RKO (cell line): ENCODE measurements at places on chromosomes 1 and 21.

DNA sequence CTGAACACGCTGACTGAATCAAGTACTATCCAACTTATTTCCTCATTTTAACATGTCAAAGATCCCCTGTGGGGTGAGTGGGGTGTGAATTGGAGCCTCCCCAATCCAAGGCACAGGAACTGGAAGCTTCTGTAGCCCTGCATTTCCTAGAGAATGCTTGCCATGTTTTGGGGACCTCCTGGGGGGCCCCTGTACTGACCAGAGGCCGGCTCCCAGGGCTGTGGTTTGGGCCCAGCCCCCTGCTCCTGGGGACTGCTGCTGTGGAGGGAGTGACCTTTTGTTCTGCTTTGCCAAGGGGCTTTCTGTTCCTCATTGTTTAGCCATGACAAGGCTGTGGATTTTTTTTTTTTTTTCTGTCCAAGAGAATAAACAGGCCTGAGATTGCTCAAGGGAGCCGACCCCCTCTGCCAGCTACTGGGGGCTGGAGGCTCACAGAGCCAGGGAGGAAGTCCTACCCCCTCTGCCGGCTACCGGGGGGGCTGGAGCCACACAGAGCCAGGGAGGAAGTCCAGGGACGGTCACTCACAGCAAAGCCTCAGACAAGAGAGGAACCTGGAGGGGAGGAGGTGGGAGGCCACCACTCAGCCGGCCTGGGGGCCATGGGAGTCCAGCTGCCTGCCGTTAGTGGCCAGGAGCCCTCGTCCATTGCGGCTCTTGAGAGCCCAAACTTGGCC is 17.4 kb downstream of the TNFRSF1B start:
- no peak for DNase-seq

- DNase-seq, result no peak
These were observed 82.5 kb upstream of the ZNF648 start for GRCh38 chr1:182143825-182144645.

DNA sequence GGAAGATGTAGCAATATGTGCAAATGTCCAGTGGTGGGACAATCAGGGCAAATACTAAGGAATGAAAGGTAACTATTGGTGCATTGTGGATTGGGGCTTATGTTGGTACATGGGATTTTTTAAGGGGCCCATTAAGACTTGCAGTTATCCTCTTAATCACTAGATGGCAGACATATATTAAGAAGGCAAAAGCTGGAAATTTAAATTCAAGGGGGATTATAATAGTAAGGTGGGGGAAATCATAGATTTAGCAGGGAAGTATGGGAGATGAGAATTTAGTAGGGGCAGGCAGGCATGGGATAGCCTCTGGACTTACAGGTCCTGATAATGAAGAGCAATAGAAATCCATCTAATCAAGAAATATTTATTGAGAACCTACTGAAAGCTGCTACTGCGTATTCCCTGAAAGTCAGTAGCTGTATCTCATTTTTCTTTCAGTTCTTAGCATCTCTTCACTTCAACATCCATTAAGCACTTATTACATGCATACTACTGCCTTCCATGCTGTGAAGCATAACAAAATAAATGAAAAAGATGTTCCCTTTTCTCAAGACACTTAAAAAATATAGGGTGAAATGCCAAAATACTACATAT is 251.8 kb downstream of the CRB1 start:
- DNase-seq, result peak; percentile 28

- no peak for DNase-seq
These were observed 45.0 kb downstream of the DISP3 start for GRCh38 chr1:11523746-11524464.

- no peak for DNase-seq
These were observed 28.3 kb downstream of the ALPL start for GRCh38 chr1:21537511-21537931.

DNA sequence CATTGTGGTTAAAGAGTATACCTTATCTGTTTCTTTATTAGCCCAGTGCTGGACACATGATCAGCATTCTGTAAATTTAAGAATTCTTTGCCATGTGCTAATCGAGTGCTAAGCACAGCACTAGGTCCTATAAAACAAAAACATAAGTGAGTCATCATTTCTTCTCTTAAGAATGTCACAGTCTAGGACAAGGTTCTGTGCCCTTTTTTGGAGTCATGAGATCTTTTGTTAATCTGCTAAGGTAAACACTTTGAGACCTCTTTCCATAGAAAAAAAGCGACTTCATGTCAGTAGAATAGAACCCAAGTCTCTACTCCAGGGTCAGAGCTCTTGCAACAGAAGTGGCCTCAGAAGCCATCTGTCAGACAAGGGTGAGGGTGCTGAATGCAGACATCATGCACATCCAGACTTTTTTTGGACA is 70.0 kb upstream of the NFIA start:
- DNase-seq, result no peak

GRCh38 chr1:37998913-37999429 is 6.3 kb downstream of the FHL3 start:
- no peak for DNase-seq

DNA sequence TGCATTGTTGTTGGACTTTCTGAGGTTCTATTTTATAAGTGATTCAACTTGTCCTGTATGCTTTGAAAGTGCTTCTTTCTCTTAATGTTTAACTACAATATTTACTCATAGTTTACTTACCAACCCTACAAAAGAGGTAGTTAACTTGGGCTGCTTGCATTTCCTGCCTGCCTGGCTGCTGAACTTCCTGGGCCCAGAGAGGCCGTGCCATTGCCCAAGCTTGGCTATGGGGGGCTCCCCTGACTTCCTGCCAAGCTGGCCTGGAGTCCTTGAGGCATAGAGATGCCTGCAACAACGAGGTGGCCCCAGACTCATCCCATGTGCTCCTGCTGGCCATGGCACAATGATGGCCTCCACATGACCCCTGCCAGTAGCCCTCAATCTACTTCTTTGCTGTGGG is 361.6 kb upstream of the PLD5 start:
- DNase-seq, result no peak

- DNase-seq, result no peak
These were observed 255.6 kb downstream of the GRIK3 start for GRCh38 chr1:36778740-36779139.

DNA sequence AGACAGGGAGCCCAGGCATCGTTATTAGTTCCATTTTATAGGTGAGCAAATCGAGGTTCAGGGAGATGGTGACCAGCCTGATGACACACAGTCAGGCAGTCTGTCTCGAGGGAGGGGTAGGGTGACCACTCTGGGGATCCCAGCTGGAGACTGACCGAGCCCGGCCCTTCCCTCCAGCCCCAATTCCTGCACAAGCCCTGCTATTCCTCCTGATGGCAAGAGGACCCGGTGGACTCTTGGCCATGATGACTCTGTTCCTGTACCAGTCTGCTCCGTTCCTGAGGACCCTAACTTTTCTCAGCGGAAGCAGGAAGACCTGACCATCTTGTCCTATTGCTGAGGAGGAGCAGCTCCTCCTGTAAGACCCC is 391 bp downstream of the AGT start:
- DNase-seq, result no peak

- no peak for DNase-seq
These were observed 387.6 kb downstream of the LTN1 start for GRCh38 chr21:28604946-28605537.

GRCh38 chr1:38418195-38419030 is 371.8 kb upstream of the POU3F1 start:
- no peak for DNase-seq

DNA sequence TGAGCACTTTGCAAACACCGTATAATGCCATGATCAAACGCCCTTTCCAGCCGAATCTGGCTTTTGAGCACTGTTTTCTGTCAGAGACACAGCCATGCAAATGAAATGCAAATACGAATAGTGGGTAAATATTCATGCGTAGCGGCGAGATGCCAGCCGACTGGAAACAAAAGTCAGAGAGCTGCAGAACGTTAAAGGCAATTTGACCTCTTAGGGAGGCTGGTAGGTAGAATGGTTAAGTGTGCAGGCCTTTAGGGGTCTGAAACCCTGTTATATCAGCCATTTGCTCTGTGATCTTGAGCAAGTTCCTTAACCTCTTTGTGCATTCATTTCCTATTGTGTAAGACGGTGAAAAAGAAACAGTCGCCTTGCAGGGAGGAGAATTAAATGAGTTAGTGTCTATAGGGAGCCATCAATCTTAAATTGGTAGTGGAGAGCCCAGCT is 6.5 kb upstream of the SDHB start:
- DNase-seq, result no peak

DNA sequence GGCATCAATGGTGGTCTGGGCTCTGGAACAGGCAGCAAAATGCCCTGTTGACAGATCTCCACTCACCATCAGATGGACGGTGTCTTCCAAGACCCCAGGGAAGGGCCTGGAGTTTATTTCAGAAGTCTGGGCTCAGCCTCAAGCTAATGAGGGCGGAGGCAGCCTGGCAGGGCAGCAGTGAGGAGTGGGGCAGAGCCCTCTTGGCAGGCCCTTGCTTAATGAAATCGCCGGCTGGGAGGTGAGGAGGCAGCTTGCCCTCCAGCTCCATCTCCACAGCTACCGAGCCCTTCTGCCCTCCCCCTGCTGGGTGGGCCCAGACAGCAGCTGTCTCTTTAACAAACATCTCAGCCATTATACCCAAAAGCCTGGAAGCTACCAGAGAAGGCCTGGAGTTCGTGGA is 22.0 kb upstream of the GRIK3 start:
- DNase-seq, result no peak

GRCh38 chr1:61638296-61638695 is 86.6 kb downstream of the TM2D1 start:
- DNase-seq, result no peak

DNA sequence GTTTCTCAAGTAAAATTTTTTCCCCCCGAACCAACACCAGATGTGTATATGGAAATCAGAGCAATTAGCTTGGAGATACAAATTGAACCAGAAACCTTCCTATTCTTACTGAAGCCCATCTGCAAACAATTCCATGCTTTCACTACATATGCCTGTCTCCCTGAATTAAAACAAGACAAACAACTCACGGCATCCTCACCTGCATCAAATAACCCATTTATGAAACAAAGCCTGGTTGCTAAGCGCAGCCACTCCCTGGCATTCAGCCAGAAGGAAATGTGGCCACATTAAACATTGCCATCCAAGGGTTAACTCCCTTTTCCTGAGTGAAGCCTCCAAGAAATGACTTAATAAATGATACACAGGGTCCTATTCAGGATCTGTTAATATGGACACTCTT is 55.3 kb downstream of the APP start:
- DNase-seq, result no peak

- no peak for DNase-seq
These were observed 5.9 kb downstream of the RUSC1 start for GRCh38 chr1:155326631-155327037.

DNA sequence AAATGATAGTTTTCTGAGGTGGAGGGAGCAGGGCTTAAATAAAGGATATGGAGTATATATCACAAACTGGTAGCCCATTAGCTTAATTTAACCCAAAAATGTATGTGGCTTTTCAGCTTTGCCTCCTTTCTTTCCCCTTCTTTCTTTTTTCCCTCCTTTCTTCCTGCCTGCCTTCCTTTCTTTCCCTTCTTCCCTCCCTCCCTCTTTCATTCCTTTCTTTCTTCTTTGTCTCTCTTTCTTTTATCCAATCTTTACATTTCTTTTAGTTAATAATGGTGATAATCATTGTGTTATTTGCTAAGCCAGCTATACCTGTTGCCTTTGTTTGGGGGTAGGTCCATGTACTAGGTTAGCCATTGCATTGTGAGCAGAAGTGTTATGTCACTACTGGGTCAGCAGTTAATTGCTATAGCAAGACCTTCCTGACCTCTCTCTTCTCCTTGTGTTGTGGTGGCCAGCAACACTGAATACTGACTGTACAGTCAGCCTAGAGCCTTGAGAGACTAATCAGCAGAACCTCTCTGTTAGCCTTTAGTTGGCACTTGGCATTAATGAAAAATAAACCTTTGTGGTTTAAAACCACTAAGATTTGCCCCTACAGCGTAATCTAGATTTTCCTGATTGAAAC is 5.1 kb downstream of the GORAB start:
- no peak for DNase-seq

DNA sequence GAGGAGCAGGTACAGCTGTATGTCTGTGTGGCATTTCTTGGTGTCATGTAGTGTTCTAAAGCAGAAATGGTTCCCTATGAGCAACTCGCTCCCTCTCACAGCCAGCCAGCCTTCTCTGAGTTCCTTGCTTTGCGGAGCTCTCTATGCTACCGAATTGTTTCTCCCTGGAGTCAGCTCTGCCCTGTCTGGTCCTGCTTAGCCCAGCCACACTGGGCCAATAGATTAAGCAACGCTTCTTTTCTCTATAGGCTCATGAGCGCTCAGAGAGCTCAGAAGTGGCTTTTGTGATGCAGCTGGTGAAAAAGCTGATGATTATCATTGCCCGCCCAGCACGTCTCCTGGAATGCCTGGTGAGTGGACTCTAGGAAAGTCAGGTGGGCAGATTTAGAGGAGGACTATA is 113.1 kb downstream of the PIK3R3 start:
- no peak for DNase-seq

DNA sequence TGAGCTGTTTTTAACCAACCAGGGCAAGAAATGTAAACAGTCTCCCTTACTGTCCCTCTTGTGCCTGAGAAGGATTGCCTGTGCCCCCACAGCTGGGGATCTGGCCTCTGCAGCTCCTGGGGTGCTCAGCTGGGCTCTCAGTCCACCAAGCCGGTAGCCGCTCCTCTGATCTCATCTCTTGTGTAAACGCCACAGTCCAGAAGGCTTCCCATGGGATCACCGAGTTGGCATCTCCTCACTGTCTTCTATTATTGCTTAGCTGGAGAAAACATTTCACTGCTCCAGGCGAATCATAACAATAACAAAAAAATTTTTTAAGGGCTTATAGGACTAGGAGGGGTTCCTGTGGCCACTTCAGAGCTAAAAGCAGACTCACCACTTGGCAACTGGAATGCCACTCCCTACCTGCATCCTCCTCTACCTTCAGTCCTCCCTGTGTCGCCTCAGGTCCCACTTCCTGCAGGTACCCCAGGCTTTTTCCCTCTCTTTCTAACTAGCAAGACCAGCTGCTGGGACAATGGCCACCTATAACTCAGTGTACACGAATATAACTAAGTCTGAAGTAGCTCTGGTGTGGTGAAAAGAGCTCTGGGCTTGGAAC is 75.8 kb downstream of the ATP1A1 start:
- no peak for DNase-seq

GRCh38 chr1:24179251-24179840 is 7.7 kb downstream of the IFNLR1 start:
- no peak for DNase-seq
